ENCODE measurements at places on chromosomes 7 and 10. TPM values are rescaled to one million over a fixed set of nuclear protein-coding genes. Genes with fewer than 3 reads are reported as not detected.

DNA sequence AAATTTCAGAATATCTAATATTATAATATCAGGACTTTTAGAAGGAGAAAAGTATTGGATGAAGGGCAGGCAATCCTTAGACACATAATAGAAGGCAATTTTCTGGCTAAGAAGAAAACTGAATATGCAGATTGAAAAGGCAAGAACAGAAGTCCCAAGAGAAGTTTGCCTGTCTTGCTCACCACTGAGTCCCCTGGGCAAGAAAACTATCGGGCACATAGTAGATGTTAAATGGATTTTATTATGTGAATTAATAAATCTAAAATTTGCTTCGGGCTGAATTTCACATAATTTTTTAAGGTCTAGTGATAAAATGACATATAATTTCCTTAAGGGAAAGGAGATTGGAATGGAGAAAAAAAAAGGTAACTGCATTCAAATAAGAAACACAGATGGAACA lies 380.9 kb upstream of the GRM3 start:
- DNase-seq: no peak

DNA sequence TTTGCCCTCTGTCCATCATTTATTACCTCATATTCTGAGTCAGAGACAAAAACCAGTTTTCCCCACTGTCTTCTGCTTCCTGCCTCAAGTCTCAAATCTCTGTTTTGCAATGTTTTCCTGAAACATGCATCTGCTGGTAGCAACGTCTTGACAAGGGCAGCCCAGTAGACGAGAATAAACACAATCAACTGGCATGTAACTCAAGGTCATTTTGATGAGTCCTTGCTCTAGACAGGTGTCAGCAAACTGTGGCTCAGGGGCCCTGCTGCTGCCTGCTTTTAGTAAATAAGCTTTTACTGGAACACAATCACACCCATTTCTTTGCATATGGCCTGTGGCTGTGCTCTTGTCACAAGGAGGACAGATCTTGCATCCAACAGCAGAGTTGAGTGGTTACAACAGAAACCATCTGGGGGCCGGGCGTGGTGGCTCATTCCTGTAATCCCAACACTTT lies 59.8 kb downstream of the ITIH5 start:
- no peak for DNase-seq

- DNase-seq: no peak
Measured at GRCh38 chr10:99555825-99556523, 23.2 kb downstream of the NKX2-3 start.

DNA sequence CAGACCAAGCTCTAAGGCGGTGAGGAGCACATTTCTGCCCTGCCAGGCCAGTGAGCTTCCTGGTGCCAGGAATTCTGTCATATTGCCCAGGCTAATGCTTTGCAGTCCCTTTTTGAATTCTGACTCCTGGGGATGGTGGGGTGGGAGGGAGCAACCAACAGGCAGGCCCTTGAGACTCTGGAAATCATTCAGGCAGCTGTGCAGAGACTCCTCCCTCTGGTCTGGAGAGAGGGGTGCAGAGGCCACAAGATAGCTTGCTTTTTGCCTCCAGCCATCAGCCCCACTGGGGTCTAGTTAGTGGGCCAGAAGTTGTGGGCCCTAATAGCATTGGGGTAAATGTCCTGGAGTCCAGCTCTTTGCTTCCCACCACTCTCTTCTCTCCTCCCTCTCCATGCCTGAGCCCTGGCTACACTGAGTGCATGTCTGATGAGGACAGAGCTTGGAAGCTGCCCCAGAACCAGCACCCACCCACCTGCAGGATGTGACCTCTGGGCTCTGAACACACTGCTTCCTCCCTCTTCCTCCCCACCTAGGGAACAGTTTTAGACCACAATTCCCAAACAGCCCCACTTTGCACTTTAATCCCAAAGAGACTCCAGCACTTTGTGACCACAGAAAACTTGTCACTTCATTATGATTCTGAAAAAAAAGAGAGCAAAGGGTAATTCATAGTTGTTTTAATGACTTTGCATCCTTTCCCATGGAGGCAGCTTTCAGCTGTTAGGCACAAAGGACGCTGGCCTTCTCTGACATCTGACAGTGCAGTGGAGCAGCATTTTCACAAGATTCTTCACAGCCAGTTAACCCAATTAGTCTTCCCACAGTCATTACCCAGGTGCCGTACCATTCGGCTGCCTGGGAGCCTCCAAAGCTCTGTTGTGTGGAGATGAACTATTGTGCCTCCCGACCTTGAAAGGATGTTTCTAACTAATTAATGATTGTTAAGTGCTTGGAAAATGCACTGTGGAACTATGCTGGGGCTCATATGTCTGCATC lies 262.5 kb downstream of the TRIL start:
- DNase-seq: no peak

DNA sequence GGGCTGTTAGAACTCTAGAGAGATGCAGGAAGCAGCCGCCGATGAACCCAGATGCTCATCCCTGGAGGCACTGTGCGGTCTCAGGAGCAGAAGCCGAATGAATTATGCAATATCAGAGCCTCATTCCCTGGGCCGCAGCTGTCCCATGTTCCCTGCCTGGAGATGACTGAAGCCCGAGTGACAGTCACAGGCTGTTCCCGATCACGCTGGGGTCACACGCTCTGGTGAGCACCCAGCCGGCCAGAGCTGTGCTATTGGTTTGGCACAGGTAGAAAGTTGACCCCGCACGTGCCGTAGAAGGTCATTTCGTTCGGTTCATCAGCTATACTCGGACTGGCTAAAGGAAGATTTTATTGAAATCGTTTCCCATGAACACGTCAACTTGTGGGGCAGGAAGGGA lies 140.5 kb upstream of the SH2B2 start:
- peak; percentile 65 for DNase-seq

Gene SPDYE18
- total RNA-seq: not detected

- DNase-seq: peak; percentile 83
Measured at GRCh38 chr7:100563809-100564400, 9.8 kb downstream of the SAP25 start.

DNA sequence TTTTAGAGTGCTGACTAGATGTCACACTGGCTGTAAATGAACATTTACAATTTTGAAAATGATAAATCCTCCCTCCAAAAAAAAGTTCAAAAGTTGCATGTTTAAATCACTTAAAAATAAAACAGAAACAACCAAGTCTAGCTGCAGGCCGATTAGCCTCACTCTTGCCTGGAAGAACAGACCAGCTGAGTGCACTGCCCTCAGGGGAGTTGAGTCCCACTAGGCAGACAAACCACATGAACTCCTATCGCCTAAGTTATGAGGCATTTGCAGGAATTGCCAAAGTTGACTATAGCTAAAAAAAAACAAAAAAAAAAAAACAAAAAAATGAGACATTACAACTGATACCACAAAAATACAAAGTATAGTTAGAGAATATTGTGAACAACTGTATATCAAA lies 510.0 kb downstream of the ANKRD7 start:
- no peak for DNase-seq

DNA sequence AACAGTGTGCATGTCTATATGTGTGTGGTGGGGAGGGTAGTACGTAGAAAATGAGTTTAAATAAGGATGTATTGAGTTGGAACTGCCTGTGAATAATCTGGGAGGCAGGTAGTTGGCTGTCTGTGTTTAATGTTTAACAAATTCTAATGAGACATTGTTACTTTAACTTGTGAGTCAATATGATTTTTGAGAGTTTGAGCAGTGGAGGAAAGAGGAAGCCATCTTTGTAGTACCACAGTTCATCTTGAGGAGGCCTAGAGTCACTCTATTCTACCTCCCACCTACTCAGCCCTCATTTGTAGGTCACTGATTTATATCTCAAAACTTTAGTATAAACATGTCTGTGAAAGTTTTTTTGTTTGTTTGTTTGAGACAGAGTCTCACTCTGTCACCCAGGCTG lies 129.9 kb upstream of the ITGB1 start:
- DNase-seq: no peak

- no peak for DNase-seq
Measured at GRCh38 chr10:107490389-107490788, 325.9 kb upstream of the SORCS1 start.

DNA sequence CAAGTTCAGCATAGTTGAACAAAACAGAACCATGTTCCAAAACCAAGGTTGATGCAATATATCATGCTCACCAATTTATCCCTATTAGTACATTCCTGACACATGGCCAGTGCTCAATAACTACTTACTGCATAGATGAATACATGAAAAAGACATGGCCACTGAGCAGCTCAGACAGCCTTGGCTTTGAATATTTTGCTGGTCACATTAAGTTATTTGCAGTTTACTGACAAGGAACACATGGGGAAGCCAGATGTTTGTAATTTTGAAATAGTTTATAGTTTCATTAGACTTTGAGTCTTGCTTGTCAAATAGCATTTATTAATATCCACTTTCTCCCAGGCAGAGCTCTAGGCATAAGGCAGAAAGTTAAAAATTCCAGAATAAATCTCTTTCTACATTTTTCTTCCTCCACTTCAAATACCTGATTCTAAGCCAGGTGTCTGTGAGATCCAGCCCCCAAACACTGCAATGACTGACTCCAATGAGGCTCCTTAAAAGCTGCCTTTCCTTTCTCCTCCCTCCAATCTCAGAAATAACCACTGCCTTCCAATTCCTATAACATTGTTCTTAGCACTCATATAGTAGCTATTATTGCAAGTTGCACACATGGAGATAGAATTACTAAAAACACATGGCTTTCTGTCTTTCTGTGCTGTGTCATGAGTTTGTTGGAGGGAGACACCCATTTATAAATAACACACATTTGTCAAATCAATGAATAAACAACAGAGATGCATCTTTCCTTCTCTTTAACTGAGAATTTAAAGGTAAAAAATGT lies 91.3 kb downstream of the PCGF5 start:
- peak; percentile 31 for DNase-seq

Gene ZSCAN21
- total RNA-seq: 18.9 TPM

DNA sequence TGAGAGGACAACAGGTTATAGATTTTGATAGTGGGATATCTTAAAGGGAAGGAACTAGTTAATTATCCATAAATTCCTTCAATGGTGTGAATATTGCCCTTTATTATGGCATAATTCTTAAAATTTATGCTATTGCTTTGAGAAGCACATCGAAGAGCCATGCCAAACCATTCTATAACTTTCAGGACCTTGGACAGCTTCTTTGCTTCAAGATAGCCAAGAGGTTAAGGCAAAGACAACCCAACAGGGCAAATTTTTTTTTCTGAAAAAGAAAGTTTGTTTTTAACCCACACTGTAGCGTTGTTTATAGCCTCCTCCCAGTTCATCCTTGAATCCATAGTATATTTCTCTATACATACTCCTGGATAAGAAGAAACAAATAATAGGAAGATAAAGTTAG lies 103.2 kb downstream of the NRG3 start:
- peak; percentile 72 for DNase-seq

- peak; percentile 32 for DNase-seq
Measured at GRCh38 chr7:144513334-144513733, 109.8 kb upstream of the NOBOX start.

- no peak for DNase-seq
Measured at GRCh38 chr10:99674762-99675161, 15.5 kb downstream of the ENTPD7 start.

Gene PVRIG
- not detected for total RNA-seq

DNA sequence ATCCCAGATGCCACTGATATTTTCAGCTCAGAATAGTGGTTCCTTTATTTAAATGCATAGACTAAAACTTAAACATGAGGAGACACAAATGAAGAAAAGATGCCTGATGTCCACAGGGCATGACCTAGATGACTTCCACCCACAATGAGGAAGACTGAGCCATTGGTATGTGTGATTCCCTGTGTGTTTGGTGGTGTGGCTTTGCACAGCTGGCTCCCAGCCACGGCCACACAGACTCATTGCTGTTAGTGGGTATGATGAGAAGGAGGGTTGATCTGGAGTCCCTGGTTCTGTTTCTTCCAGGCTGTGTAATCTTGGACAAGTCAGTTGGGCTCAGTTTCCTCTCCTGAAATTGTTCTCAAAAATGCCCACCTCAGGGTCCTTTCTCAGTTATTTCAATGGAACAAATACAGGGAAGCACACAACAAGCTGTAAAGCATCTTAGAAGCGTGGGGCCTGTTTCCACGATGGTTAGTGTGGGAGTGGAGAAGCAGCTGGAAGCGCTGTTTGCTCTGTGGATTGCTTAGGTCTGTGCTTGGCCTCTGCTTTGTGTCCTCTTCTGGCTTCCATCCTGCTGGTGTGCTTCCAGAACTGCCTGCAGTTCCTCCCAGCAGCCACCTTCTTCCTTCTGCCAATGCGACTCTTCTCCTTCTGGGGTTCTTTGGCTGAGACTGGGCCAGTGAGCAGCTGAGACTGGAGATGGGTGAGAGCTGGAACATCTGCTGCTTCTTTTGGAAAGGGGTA lies 303.7 kb downstream of the BMPER start:
- peak; percentile 47 for DNase-seq

- DNase-seq: peak; percentile 97
Measured at GRCh38 chr7:66591799-66592596, 36.7 kb upstream of the KCTD7 start.

Gene EGR2
- total RNA-seq: 1.6 TPM

Gene SYNPO2L
- 28.0 TPM for total RNA-seq

Measured in tongue (tissue), 3 donors.